ENCODE measurements at places on chromosomes 5 and 9. TPM values are rescaled to one million over a fixed set of nuclear protein-coding genes. Genes with fewer than 3 reads are reported as not detected.
A peak's percentile ranks its signal among the peaks of the same experiment; 100 is the strongest.

MFAP3 gene
- 88.8 TPM for total RNA-seq

- H3K4me3 ChIP-seq = no peak overlapping the region
- no peak for DNase-seq
- no peaks in the 10 kb centered on the region for H3K4me1 ChIP-seq
- no peaks in the 10 kb centered on the region for H3K36me3 ChIP-seq
Measured at GRCh38 chr9:131001021-131001420, 8.0 kb upstream of the LAMC3 start.

GRCh38 chr5:151798674-151799073 lies 26.9 kb downstream of the G3BP1 start:
- H3K27me3 ChIP-seq = no peaks in the 10 kb centered on the region
- peaks cover 13% of the 10 kb centered on the region for H3K4me1 ChIP-seq
- H3K36me3 ChIP-seq = peaks cover 85% of the 10 kb centered on the region
- H3K27ac ChIP-seq = peak overlapping the region; percentile 9
- DNase-seq = no peak
- no peak overlapping the region for H3K4me3 ChIP-seq

DNA sequence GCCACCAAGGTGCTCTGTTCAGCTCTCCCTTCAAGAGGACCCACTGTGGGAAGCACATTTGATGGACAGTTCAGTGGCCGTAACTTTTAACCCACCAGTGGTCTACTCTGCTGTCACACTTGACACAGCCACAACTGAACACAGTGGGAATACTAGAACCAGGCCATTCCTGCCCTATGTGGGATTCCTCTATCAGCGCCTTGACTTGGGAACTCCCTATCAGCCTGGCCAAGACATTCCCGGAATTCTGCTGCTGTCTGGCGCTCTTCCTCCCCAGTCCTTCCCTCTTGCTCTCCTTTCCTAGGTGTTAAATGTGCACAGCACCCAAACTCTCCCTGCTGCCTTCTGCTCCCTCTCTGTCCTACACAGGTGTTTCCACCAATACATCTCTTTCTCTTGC lies 23.1 kb upstream of the SH3PXD2B start:
- no peaks in the 10 kb centered on the region for H3K4me1 ChIP-seq
- no peak for DNase-seq
- H3K36me3 ChIP-seq = no peaks in the 10 kb centered on the region
- no peaks in the 10 kb centered on the region for H3K27me3 ChIP-seq
- no peak overlapping the region for H3K27ac ChIP-seq
- no peak overlapping the region for H3K4me3 ChIP-seq

DNA sequence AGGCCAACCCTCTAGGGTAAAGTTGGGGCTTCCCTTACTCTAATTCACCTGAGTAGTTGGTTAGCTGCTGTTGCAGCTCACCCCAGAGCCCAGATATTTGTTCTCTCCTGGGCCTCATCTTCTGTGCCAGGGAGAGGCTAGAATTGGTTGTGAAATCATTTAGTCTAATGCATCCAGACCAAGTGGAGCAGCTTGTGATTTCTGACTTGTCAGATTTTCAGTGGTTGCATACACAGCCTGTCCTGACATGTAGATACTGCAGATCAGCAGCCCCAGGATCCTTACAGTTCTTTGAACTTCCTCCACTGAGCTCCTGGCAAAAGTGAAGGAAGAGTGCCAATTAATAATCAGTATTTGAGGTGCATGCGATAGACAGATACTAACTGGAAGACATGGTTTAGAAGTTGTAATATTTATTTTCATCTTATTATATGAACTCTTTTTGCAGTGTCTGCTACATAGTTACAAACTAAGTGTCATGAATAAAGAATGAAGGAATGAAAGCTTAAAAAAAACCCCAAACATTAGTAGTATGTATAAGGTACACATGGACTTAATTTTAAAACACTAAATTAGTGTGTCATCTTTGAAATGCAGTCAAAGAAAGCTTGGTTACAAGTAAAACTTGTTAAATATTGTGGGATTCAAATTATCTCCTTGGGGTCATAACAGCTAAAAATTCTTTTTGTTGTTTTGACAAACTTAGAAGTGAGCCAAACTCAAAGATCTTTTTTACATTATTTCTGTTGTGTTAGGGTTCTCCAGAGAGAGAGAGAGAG lies 128.5 kb downstream of the VPS13A start:
- H3K36me3 ChIP-seq = no peaks in the 10 kb centered on the region
- peak; percentile 51 for DNase-seq
- H3K4me1 ChIP-seq = peaks cover 26% of the 10 kb centered on the region
- no peaks in the 10 kb centered on the region for H3K27me3 ChIP-seq
- 0 out of 2 replicates have a peak overlapping the region, but pooled peaks have one; percentile 4 for H3K4me3 ChIP-seq

RALGPS1 gene
- 1.8 TPM for total RNA-seq

GRCh38 chr5:18745042-18745987 lies 1111.1 kb downstream of the TAF11L14 start:
- H3K4me1 ChIP-seq = no peaks in the 10 kb centered on the region
- H3K27me3 ChIP-seq = no peaks in the 10 kb centered on the region
- H3K27ac ChIP-seq = no peak overlapping the region
- no peaks in the 10 kb centered on the region for H3K36me3 ChIP-seq
- no peak for DNase-seq
- peak overlapping the region; percentile 55 for H3K4me3 ChIP-seq

DNA sequence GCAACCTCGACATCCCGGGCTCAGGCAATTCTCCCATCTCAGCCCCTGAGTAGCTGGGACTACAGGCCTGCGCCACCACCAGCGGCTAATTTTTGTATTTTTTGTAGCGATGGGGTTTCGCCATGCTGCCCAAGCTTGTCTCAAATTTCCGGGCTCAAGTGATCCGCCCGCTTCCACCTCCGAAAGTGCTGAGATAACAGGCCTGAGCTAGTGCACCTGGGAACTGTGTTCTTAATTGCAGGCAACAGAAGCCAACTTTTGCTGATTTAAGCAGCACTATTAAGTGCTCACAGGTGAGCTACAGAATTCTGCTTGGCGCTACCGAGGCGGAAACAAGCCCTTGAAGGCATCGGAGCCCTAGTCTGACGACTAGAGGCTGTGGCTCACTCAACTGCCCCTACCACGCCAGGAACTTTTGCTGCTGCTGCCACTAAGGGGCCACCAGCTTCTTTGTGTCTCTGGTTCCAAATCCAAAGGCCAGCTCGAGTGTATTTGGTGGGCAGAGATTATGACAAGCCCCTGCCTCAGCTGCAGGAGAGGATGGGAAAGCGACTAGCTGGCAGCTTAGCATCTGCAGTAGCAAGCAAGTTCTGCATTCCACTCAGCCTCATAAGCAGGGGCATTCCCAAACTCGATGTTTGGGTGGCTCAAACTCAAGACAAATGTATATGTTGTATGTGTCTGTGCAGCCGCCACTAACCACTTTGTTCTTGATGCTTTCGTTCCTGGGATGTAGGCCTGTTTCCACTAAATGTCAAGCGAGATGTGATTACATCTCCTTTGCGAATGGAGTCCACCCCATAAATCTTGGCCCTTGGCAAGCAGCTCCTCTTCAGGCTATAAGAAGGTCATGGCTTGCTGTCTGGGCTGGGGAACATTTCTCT lies 10.6 kb upstream of the HMCN2 start:
- H3K27me3 ChIP-seq = peaks cover 15% of the 10 kb centered on the region
- H3K4me1 ChIP-seq = no peaks in the 10 kb centered on the region

GRCh38 chr9:76405868-76406267 lies 11.6 kb upstream of the RFK start:
- H3K27me3 ChIP-seq = no peaks in the 10 kb centered on the region
- no peaks in the 10 kb centered on the region for H3K36me3 ChIP-seq
- H3K4me1 ChIP-seq = peaks cover 8% of the 10 kb centered on the region
- no peak overlapping the region for H3K27ac ChIP-seq
- no peak for DNase-seq

- no peak overlapping the region for H3K27ac ChIP-seq
- H3K4me3 ChIP-seq = no peak overlapping the region
- H3K4me1 ChIP-seq = no peaks in the 10 kb centered on the region
- no peak for DNase-seq
- H3K36me3 ChIP-seq = no peaks in the 10 kb centered on the region
Measured at GRCh38 chr9:134940236-134941208, 22.8 kb upstream of the FCN1 start.

SPINK6 gene
- total RNA-seq = not detected

GRCh38 chr5:171714851-171715250 lies 70.8 kb upstream of the SMIM23 start:
- no peak overlapping the region for H3K27ac ChIP-seq
- H3K36me3 ChIP-seq = no peaks in the 10 kb centered on the region
- no peak overlapping the region for H3K4me3 ChIP-seq

DNA sequence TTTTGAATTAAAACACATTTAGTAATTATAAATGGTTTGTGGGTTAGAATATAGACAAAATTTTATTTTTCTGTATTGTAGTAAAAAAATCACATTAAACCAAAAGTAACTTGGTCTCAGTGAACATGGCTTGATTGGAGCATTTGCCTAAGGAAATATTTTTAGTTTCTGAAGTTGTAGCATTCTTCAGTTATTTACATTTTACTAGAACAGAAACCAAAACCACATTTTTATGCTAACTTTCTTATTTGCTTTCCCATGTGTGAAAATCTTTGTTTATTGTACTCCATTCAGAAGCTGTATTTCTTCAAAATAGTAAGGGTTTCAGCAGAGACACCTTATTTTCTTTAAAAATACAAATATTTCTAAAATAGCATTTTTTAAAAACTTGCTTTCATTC lies 129.9 kb downstream of the SGCD start:
- no peaks in the 10 kb centered on the region for H3K36me3 ChIP-seq
- DNase-seq = no peak
- H3K4me1 ChIP-seq = peaks cover 12% of the 10 kb centered on the region
- no peaks in the 10 kb centered on the region for H3K27me3 ChIP-seq

DNA sequence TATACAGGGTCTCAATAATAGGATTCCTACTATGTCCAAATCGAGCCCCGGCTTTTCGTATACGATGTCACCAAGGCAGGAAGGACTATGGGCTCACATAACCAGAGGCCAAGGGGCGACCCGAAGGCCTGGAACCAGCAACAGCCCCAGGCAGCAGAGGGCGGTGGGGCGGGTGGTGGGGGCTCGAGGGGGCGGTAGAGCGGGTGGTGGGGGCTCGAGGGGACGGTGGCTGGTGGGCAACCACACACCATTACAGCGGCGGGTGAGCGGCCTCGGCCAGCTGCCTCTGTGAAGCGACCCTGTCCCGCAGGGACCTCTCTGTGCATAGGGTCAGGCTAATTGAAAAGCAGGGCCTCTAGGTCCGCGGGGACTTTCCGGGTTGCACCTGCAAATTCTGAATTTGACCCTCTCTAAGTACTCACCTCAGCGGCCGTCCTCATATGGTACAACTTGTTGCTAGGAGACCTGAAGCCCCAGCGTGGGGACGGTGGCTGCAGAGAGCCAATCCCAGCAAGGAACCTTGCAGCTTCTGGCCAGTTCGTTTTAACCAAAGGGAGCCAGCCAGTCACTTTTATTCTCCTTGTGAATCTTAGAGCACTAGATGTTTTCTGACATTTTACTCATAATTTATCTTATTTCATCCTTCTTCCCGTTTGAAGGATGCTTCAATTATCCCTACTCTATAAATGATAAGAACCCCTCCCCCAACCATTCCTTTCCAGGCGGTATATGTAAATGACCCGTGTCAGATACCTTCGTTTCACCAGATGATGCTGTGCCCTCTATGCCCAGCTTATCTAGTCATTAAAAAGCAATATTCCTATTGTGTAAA lies at the start of gene NME5:
TSS of gene NME5 (minus strand) at position 480 of the 832 bp plus-strand sequence. CDS start 648 bp downstream, outside the sequence.
- no peaks in the 10 kb centered on the region for H3K4me1 ChIP-seq
- no peaks in the 10 kb centered on the region for H3K36me3 ChIP-seq
- H3K27ac ChIP-seq = no peak within 1 kb of the TSS
- no peaks in the 10 kb centered on the region for H3K27me3 ChIP-seq
- no peak within 1 kb of the TSS for H3K4me3 ChIP-seq

DCP2 gene
- total RNA-seq = 15.8 TPM

DNA sequence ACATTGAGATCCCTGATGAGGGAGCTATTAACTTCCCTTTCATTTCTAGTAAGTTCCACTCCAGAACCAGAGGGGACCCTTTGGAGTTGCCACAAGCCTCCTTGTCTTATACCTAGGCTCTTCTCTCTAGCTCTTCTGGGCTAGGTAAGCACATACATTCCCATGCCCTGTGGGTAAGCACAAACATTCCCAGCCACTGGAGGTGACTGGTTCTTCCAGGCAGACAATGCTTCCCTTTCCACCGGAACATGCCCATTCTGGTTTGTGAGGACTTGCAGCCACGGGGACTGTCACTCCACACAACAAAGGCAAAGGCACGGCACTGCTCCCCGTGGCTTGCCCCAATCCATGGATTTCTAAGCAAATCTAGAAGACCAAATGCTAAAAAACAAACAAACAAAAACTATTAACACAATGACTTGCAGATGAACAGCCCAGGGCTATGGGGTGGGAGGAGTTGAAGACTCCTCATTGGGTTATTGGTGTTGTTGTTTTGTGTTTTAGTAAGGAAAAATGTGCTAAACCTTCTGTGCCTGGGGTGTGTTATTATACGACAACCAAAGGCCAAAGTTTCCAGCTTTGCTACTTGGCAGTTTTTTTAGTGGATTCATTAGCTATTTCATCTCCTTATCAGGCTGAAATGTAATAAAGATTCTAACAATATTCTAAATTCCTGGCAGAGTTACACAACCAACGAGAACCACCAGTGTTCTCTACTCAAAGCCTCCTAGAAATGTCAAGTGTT lies 276.2 kb downstream of the SYK start:
- no peak overlapping the region for H3K27ac ChIP-seq
- H3K27me3 ChIP-seq = no peaks in the 10 kb centered on the region
- H3K4me3 ChIP-seq = no peak overlapping the region

ENHO gene
- not detected for total RNA-seq

DNA sequence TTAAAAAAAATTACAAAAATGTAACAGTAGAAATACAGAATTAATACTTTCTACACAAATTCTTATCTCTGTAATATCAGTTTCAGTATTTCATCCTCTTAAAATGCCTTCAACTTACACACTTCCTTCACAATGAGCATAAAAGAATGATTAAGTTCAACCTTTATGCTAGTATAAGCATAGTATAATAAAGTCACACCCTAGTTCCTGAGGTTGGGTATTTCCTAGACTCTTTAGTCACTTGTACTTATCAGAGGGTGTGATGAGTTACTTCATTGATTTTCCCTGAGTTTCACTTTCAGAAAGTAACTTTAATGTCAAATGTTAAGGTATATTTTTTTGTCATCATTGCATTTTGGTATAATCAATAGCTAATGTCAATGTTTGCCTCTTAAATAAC lies 302.4 kb downstream of the PDE4D start:
- H3K27ac ChIP-seq = no peak overlapping the region
- peaks cover 28% of the 10 kb centered on the region for H3K4me1 ChIP-seq
- DNase-seq = no peak
- H3K4me3 ChIP-seq = no peak overlapping the region
- no peaks in the 10 kb centered on the region for H3K27me3 ChIP-seq

GPR151 gene
- not detected for total RNA-seq

- DNase-seq = no peak
- no peaks in the 10 kb centered on the region for H3K27me3 ChIP-seq
- no peaks in the 10 kb centered on the region for H3K36me3 ChIP-seq
- no peak overlapping the region for H3K27ac ChIP-seq
- no peaks in the 10 kb centered on the region for H3K4me1 ChIP-seq
Measured at GRCh38 chr5:27788184-27788583, 749.8 kb upstream of the CDH9 start.
